ENCODE measurements at places on chromosomes 5 and 9.

- DNase-seq, result no peak
Measured at GRCh38 chr5:31962871-31963307, 211.2 kb downstream of the GOLPH3 start.

- no peak for DNase-seq
Measured at GRCh38 chr5:9388941-9389674, 156.8 kb downstream of the SEMA5A start.

DNA sequence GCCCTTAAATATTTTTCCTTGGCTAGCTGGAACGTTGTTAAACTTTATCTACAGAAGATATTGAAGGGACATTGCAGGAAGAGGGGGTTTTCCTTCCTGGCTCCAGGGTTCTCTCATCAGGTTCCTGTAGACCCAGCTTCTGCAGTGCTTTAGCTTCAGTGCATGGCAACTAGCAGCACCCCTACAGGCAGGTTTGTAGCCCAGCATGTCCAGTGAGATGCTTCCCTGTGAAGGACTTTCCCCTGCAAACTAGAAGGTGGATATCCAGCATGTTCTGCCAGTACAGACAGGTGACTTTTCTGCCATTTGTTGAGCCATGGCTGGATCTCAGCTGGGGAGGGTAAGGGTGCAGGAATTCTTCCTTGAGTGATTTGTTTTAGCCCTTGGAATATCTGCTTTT is 10.4 kb downstream of the CCL28 start:
- no peak for DNase-seq

DNA sequence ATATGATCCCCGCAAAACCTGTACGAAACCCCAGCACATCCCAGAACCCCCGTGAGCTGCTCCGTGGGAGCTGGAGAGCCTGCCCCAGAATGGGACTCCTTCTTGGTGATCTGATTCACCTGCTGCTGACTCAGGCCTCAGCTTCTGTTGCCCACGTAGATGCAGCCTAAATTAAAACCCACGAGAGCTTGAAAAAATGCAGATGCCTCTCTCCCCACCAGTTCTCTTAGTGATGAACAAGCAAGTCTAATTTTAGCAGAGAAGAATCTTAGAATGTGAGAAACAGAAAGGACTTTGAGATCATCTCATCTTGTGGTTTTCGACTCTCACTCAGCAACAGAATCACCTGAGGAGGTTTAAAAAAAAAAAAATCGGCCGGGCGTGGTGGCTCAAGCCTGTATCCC is 57.6 kb downstream of the TMOD1 start:
- no peak for DNase-seq

- no peak for DNase-seq
Measured at GRCh38 chr9:2729721-2730120, 12.4 kb downstream of the KCNV2 start.

DNA sequence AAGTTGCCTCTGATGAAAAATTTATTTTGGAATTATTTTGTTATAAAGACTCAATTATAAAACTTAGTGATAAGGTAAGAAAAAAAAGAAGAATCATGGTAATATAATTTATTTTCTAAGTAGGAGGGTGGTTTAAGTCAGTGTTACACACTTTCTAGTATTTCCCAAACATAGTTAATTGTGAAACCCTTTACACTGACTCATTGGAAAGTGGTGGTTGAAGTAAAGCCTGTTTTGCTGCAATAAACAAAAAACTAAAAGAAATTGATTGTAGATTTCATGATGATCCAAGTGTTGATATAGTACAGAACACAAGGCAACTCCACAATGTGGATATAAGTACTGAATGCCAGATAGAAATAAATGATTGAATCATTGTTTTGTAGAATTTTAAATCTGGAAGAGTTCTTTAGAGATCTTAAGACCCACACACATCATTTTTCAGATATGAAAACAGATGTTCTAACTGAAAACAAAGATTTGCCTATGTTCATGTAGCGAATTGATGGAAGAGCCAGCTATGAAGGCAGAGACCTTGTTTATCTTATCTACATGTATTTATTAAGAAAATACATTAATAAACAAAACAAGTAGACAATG is 539.8 kb downstream of the PRELID2 start:
- DNase-seq, result no peak

DNA sequence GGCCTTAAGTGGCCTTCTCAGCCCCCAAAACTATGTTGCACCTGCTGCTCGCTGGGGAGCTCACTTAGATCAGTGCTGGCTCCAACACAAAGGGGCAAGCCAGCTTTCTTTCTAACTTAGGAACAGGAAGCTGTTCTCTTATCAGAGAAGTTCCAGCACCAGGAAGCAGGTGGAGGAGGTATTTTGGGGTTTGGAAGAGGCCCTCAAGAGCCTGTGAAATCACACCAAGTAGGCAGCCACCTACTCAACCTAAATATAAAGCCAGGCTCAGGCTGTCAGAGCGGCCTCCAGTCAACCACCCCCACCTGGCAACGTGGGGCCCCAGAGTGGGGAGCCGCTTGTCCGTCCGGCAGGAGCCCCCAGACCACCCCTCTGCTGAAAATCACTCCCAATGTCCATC is 152.8 kb downstream of the OLFM1 start:
- no peak for DNase-seq

DNA sequence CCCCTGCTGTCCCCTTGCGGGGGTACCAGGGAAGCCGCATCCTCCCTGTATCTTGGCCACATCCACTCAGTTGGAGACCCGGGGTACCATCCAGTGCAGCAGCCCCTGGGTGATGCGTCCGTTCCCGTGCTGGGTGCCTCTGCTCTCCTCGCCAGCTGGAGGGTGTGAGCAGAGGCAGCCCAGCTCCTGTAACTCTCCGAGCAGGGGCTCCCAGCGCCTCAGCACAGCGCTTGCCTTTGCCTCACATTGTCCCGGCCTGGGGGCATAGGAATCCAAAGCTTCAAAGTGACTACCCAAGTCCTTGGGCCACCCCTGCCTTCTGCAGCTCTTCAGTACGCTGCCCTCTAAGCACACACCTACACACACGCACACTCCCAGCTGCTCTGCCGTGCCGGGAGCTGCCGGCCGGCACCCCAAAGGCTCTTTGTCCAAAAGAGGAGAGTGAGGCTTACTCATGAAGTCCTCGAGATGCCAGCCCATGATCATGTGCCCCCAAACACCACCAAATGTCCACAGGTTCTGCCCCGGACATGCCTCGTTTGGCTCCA is 733 bp downstream of the ANGPTL2 start:
- no peak for DNase-seq

DNA sequence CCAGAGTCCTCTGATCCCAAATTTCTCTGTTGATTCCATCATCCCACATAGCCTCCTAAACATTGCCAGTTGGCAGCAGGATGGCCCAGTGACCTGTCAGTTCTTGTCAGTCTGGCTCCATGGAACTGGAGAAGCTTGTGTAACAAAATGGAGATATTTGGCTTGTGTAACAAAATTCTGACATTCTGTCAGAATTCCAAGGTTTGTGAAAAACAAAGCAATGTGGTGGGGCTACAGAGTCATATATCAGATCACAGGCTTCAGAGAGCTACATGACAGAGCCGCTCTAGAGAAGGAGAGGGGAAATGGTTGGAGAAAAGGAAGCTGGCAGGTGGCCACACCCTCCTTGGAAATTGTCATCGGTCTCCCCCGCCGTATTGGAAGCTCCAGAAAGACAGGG is 75.4 kb upstream of the MAN2A1 start:
- DNase-seq, result peak; percentile 16

GRCh38 chr5:113302120-113302519 is 132.7 kb downstream of the TSSK1B start:
- no peak for DNase-seq

GRCh38 chr5:64773533-64773932 is 4.8 kb downstream of the CWC27 start:
- DNase-seq, result no peak

GRCh38 chr9:87342743-87343142 is 154.9 kb upstream of the DAPK1 start:
- DNase-seq, result no peak

- no peak for DNase-seq
Measured at GRCh38 chr9:34929506-34930102, 28.5 kb upstream of the PHF24 start.

DNA sequence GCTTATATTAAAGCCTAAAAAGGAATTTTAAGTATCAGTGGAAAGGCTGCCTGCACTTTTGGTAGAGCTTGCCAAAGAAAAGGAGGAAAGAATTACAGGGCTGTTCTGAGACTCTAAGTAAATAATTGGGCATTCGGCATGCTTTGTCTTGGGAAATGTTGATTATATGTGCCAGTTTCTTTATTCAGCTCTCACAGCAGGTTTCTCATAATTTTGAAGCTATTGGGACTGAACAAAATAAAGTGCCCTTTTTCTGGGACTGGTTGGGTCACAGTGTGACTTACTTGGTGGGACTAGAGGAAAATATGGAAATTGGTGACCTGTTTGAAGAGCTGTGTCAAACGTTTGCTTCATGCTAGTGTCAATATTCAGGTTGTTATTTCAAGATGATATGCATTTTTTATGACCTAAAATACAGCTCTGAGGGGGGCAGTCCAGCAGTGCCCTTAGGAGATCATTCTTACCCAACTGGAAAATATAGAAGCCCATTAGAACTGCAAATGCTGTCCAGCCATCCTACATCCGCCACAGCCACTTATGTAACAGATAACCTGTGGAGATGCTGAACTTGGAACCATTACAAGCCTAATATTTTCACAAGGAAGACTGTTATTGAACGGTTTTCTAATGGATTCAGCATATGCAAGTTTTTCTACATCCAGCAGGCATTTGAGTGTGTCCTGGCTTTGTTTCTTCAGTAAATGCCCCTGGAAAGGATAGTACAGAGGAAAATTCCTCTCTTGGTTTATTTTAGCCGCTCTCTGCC is 122.4 kb downstream of the SNCAIP start:
- no peak for DNase-seq

DNA sequence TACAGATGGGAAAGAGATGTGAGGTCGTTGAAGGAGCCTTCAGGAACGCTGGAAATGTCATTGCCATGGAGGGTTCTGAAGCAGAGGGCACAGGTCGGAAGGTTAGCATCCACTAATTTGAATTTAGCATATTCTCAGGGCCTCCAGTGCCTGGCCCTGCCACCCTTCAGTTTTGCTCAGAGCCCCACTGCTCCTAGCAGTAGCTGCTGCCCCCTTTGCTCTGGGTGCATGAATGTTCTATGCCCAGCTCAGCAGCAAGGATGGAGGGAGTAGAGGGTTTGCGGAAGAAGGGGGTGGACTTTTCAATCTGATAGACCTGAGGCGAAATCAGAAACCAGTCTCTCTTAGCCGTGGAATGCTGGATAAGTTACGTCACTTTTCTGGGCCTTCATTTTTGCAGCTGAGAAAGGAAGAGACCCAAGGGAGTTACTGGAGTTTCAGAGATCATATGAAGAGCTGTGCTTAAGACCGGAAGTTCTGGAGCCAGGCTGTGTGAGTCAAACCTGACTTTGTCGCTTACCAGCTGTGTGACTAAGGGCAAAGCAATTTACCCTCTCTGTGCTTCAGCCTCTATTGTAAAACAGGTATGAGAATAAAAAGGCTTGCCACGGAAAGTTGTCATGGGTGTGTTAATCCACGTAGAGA is 133.2 kb upstream of the PANK3 start:
- no peak for DNase-seq

- no peak for DNase-seq
Measured at GRCh38 chr9:31243386-31243785, 1141.1 kb upstream of the ACO1 start.

GRCh38 chr9:133713150-133713959 is 24.8 kb downstream of the SARDH start:
- DNase-seq, result no peak

GRCh38 chr9:20865347-20865746 is 166.1 kb downstream of the HACD4 start:
- no peak for DNase-seq

DNA sequence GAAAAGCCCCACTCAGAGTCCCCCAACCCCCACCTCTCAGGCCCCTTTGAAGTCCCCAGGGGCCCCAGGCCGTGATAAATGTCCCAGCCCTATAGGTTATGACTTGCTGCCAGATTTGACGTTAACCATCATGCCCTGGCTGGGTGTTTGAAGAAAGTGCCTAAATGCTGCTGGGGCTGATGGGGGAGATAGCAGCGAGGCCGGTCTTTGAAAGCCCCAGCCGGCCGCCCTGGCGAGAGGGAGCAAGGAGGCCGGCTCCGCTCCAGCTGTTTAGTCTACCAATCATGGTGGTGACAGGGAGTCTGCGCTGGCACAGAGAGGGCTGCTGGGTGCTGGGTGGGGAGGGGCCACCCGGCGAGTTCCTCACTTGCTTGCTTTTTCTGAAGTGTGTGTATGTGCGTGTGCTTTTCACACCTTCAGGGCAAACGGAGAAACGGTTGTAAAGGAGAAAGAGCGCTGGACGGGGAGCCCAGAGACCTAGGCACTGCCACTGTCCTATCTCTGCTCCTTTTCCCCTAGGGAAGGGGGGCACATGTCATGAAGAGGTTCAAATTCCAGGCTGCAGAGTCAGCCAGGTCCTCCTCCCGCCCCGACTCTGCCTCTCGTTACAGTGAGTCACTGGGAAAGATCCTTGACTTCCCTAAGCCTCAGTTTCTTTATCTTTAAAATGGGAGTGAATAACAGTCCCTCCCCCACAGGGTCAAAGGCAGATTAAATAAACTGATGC is 126.1 kb upstream of the HAND1 start:
- no peak for DNase-seq

- DNase-seq, result no peak
Measured at GRCh38 chr5:35158204-35158603, 72.1 kb downstream of the PRLR start.

DNA sequence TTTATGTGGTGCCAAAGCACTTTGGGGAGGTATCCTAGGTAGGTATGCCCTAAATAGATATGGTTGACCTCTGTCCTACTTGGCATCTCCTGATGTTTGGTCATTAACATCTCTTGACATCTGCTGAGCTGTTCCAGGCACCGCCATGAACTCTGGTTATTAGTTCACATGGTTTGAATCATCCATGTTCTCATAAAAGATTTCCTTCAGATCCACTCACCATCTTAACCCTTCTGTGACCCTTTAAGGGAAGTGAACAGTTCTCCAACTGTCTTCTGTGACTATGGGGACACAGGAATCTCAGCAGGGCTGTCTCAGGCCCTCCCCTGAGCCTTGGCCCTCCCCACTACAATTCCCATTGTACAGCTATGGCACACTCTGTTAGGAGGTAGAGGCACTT is 167.7 kb downstream of the CDH6 start:
- no peak for DNase-seq

GRCh38 chr5:109655841-109656240 is 33.9 kb upstream of the MAN2A1 start:
- no peak for DNase-seq

DNA sequence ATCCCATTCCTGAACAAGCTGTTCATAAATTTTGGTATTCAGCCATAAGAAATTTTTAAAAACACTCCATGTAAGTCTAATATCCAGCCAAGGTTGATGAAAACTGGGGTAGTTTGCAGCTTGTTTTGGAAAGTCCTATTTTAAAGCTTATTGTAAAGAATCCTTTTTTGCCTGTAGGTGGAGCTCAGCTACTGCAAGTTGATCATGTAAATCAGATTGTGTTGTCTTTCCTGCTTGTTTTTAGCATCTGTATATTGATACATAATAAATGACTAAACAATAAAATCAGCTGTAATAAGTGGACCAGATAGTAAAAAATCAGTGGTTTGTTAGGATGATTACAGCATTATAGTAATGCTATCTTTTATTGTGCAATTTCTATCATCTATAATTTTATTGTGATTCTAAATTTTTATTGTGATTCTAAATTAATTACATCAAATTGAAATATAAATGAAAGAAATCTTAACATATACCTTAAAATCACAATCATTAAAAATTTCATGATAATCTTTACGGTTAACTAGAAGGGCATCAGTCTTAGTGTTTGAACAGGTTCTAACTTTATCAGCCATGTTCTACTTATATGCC is 42.4 kb downstream of the CWC27 start:
- DNase-seq, result peak; percentile 4
